Epithelial cell of proximal tubule (primary cell): ENCODE measurements at places on chromosomes 5 and 9. TPM values are rescaled to one million over a fixed set of nuclear protein-coding genes. Genes with fewer than 3 reads are reported as not detected.

The BRIX1 gene
- total RNA-seq, result 41.5 and 66.9 TPM in 2 replicates

The KCTD16 gene
- 0.06 and 0.14 TPM in 2 replicates for total RNA-seq

The CFAP77 gene
- total RNA-seq, result not detected in 2 replicates

The RCL1 gene
- 16.9 and 23.4 TPM in 2 replicates for total RNA-seq

The WDR36 gene
- 21.0 and 35.7 TPM in 2 replicates for total RNA-seq

The IFNA21 gene
- total RNA-seq, result not detected in 2 replicates

The SMIM33 gene
- not detected in 2 replicates for total RNA-seq

The RNF38 gene
- total RNA-seq, result 13.0 and 15.8 TPM in 2 replicates

The ATP6V0E1 gene
- 96.1 and 100 TPM in 2 replicates for total RNA-seq

The SPACA9 gene
- total RNA-seq, result 2.0 and 5.2 TPM in 2 replicates

The SLC25A2 gene
- 0.29 TPM in 1 of 2 replicates, not detected in the other for total RNA-seq

The STRBP gene
- total RNA-seq, result 18.2 and 22.1 TPM in 2 replicates

The PCDHA1 gene
- total RNA-seq, result not detected in 2 replicates

The TAF11L5 gene
- not detected in 2 replicates for total RNA-seq

GRCh38 chr9:128159784-128160602 lies at the start of gene BBLN:
Gene BBLN (plus strand): TSS chr9:128160265. CDS start chr9:128160408, 143 bp downstream.
- DNase-seq, result no peak

DNA sequence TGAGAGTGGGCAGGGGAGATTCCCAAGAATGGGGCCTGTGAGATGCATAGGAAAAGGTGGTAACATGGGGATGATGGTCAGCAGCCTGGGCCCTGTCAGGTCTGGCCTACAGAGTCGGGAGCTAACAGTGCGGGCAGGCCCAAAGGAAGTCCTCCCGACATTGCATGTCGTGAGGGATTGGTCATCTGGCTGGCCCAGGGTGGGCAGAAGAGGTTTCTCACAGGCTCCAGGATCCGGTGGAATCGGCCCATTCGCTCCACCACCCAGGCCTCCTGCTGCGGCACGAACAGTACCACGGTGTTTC lies 514 bp downstream of the STOML2 start:
- no peak for DNase-seq

GRCh38 chr9:113177251-113177650 lies 26.4 kb downstream of the SLC31A2 start:
- DNase-seq, result no peak

- no peak for DNase-seq
Measured at GRCh38 chr9:14347406-14348122, 33.6 kb upstream of the NFIB start.

- no peak for DNase-seq
Measured at GRCh38 chr5:149931992-149932436, 12.6 kb downstream of the PDE6A start.

DNA sequence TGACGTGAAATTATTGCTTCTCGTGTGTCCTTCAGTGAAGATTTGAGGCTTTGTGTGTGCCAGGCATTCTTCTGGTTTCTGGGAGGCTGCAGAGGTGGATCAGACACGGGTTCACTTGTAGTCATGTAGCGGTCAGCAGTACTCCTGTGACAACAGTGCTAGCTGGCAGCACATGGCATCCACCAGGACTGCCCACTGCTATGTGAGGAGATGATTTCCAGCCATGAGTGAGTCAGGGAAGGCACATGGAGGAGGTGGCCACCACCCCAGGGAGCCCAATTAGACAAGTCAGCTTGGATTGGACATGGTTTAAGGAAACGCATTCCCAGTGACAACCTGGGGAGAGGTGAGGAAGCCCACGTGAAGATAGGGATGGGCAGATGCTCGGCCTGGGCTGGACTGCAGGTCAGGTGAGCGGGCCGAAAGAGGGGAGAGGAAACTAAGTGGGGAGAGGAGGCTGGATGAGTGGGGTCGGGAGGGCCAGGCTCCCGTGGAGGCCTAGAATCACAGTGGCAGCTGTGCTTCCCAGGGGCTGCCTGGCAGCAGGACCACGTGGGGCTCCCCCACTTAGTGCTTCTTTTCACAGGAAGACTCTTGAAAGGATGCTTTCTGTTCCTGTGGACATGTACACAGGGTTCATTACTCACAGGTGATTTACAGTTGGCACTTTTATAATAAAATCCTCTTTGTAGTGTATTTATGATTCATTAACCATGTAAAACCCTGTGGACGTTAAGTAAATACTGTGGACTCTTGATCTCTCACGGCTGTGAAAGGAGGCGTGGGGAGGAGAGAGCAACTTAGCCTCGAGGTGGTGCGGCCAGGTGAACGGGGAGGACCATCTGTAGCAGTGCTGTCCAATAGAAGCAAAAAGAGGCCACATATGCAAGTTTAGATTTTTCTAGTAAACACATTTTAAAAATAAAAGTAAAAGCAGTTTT lies 80.0 kb upstream of the OTULINL start:
- DNase-seq, result no peak

DNA sequence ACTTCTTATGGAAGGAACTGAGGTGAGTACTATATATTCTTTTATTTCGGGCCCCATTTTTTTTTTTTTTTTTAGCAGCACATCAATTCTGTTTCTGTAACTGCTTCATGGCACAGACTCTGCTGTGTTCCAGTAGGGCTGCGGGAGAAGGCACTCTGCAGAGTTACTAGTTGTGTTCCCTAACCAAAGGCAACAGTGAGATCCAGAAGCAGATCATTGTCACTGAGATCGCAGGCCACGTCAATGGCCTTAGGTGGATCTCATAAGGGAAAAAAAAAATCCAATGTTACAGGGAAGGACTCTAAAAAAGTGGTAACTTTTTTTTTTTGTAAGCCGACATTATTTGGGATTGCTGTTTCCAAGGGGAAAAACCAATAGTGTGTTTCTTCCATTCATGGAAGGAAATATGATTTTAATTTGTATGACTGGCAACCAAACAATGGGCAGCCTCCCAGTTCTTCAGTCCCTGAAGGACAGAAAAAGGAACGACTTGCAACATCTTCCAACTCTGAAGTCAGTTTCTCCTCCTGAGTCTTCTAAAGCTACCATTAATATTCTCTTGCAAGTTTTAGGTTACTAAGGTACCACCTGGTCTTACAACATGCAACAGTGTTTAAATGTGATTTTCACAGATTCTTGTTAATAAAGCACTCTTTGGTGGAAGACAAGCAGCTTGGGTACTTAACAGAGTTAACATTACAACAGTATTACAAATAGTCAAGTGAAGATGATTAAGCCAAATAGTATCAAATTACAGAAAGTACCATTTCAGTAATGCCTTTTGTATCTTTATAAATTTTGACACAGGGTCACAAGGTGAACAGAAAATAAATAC lies 52.8 kb downstream of the HABP4 start:
- DNase-seq, result no peak

DNA sequence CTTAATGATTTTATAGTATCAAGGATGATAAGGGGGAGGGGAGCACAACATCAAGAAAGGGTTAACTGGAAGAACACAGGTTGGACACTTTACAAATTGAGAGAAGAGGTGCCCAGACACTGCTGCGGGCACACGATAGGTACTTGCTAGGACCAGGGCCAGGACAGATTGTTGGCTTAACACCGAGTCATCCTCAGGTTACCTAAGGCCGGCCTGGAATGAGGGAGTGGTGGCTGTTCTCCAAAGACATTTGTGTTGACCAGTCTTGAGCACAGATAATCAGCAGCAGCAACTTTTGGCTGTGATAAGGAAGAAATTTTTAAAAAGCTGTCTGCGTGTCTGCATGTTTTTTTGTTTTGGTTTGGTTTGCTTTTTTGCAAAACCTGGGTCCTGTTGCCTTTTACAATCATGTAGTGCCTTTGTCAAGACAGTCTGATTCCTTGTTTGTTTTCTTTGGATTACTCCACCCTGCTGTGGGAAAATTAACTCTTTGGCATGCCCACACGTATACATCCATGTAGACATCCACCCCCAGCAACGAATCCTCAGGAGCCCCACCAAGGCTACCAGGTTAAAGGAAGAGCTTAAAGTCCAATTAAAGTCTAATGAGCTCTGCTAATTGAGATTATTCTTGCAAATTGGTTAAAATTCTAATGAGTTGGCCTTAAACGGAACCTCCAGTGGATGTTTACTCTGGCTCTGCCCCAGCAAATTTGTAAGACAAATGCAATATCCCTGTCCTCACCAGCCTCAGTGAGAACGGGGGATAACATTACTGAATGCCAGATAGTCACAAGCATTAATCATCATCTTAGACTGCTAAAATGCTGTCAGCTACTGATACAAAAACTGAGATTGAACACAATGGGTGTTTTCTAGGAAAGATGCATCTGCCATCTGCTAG lies 382.3 kb downstream of the ACTL7B start:
- DNase-seq, result no peak

DNA sequence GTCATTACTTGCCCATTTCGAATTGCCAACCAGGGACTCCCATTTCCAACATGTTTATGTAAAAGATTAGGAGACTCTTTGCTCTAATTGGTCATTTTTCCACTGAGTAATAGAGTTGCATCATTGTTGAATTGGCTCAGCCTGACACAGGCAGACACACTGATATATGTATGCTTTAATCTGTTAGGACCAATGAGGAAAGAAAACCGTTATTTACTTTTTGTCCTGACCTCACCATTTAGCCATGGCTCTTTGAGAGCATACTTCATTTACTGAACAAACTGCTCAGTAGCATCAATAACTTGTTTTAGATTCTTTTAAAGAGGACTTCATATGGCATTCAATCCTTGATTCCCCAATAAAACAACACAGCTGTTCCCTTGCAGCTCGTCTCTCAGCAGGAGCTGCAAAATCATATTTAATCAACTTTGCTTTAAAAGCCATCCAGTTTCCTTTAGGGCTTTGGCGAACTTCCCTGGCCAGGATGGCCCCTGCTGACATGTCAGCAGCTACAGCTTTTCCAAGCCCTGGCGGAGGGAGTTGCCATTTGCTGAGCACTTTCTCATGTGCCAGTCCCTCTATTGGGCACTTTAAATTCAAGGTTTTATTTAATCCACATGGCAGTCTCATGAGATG lies 251.5 kb upstream of the TNC start:
- no peak for DNase-seq

DNA sequence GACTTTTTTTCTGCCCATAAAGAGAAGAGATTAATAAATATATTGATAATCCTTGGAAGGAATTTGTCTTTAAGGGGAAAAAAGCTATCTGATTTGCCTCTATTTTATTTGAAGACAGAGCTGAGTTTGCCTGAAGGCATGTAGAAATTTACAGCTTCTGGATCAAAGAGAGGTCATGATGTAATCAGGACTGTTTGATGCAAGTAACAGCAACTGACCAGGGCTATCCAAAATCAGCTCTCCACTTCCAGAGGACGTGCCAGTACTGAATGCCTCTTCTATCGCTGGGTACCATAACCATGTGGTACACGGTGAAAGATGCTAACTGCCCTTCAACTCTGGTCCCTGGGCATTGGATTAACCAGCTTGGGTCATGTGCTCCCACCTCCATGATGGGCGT lies 90.6 kb downstream of the ZFAND5 start:
- no peak for DNase-seq

DNA sequence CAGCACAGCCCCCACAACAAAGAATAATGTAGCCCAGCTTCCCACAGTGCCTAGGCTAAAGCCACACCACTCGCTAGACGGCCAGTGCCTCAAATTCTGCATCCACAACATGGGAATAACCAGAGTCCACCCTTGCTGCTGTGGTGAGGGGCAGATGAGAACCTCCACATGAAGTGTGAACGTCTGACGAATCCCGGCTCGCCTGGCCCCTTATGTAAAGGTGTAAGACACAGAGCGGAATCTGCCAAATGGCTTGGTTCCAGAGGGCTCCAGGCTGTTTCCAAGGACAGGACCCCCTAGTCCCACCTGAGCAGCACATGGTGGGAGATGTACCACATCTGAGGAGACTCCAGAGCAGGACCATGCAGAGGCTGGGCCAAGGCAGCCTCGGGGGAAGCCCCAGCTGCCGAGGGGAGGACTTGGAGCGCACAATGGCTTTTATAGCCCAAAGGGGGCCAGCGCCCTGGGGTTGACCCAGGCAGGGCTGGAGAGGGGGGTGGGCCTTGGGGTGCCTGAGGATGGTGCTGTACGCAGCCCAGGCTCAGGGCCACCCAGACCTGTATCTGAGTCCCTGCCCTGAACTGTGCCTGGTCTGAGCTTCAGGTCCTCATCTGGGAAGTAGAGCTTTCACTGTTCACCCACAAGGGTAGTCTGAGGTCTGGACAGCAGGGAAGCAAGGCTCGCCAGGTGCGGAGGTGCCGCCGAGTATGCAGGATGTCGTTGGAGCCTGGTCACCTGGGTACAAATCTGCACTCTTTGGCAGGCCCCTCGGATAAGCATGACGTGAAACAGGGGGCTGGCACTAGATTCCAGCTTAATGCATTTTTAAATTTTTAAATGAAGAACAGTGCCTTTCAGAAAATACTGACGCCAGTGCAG lies 24.9 kb upstream of the SLC25A51 start:
- no peak for DNase-seq

- DNase-seq, result no peak
Measured at GRCh38 chr5:66969963-66970362, 226.6 kb downstream of the CD180 start.

DNA sequence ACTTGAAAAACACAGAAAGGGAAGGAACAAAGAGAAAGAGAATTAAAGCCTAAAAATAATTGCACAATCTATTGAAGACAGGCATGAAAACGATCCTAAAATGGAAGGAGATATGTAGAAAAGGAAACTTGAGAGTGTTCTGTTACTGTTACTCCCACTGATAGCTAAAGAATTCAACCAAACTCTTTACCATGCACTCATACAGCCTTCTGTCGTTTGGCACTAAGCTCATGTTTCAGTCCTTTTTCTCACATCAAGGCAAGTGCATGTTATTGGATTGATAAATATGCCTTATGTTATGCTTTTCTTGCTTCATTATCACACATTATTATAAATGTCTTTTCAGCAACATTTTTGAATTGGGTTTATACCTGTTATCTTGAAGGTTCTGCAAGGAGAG lies 696.5 kb downstream of the EFNA5 start:
- no peak for DNase-seq

DNA sequence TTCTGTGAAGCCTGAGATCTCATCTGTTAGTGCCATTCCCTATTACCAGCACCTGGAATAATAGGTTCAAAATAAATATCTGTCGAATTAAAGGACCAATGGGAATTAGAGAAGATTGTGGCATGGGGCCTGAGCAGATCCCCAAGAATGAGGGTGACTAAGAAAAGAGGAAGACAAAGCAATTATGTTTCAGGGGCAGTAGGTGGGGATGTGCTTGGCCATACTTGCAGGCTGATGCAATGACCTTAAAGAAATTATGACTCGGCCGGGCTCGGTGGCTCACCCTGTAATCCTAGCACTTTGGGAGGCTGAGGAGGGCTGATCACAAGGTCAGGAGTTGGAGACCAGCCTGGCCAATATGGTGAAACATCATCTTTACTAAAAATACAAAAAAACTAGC lies 562.8 kb downstream of the PTPRD start:
- no peak for DNase-seq

DNA sequence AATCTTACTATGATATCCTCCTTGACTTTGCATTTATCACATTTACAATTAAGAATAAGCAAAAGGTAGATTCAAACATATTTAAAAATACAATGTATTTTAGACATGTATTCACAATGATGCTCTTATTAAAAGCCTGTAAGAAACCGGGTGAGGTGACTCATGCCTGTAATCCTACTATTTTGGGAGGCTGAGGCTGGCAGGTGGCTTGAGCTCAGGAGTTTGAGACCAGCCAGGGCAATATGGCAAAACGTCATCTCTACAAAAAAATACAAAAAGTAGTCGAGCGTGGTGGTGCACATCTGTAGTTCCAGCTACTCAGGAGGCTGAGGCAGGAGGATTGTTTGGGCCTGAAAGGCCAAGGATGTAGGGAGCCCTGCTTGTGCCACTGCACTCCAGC lies 618.4 kb downstream of the CDH18 start:
- DNase-seq, result no peak

GRCh38 chr9:38029915-38030638 lies 39.0 kb downstream of the SHB start:
- no peak for DNase-seq
